ENCODE measurements at places on chromosomes 12 and 14.

GRCh38 chr14:58866391-58866790, 228.6 kb downstream of the DACT1 start:
- DNase-seq, result no peak

GRCh38 chr14:90805084-90805391, 11.2 kb downstream of the TTC7B start:
- DNase-seq, result no peak

- no peak for DNase-seq
Measured at GRCh38 chr12:1882405-1882804, 36.0 kb downstream of the CACNA2D4 start.

DNA sequence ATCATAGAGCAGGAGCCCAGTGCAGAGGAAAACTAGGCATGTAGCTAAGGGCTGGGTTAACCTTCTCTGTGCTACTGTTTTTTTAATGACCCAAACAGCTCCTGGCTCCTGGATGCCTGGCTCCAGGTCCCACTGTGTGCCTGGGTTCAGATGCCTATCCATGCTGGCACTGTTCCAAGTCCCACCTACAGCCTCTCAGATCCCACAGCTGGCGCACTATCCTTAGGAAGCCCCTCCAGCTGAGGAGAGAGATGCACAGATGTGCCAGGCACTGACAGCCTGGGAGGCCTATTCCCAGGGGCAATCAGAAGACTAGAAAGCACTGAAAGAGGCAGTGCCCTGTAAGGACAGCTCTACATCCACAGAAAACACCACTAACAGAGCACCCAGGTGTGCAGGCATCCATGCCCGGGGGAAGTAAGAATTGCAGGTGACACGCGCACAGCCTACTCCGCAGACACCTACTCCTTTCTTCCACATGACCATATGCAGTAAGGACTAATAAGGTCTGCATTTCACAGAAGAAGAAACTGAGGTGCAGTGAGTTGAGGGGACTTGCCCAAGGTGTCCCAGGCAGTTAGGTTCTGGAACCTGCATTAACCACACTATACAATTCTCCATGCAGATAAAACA, 51.2 kb downstream of the PITPNM2 start:
- DNase-seq, result no peak

- DNase-seq, result no peak
Measured at GRCh38 chr14:100872259-100873095, 31.0 kb downstream of the RTL1 start.

DNA sequence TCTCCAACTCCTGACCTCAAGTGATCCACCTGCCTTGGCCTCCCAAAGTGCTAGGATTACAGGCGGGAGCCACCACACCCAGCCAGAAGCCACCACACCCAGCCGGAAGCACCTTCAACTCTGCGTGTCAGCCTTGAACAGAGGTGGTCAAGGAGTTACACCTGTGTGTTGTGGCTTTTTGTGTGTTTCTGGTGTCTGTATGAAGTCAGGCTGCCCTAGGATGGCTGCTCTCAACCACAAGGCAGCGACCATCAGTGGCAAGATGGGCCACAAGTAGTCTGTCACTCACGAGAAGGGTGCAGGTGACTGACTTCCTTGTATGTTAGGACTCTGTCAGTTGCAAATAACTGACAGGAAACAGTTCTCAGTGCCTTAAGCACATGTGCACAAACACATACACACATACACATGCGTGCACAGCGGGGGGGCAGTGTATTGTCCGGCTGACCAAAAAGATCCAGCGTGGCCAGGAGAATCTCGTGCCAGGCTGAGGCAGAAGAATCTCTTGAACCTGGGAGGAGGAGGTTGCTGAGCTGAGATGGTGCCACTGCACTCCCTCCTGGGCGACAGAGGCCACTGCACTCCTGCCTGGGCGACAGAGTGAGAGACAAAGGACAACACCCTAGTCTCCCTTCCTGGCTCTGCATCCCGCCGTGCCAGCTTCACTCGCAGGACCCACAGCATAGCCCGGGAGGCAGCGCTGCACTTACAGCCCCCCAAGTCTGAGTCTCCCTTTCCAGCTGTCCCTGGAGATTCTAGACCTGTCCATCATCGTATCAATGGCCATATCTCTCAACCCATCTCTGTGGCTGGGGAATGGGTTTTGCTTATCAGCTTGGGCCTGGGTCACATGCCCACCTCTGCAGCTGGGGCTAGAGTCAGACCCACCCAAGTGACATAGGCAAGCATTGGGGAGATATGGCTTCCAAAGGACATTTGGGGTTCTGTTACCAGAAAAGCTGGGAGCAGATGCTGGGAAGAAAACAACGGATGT, 13.7 kb downstream of the P2RX4 start:
- DNase-seq, result no peak

GRCh38 chr12:81207664-81208063, 129.8 kb downstream of the ACSS3 start:
- DNase-seq, result no peak

DNA sequence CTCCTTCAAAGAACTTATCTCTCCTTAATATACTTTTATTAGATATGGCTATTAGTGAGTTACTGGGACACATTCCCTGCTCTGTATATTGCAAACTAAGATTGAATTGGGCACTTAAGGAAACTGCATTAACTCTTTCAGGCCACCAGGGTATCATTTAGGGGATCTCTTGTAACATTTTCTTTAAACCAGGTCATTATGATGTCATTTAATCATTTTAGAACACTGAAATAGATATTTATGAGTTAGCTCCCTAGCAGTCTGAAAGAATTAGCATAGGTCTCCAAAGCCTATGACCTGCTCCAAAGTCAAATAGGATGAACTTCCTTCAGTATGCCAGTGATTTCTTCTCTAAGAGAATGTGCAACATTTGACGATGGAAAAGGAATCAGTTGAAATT, 506.9 kb downstream of the FOXG1 start:
- DNase-seq, result no peak

DNA sequence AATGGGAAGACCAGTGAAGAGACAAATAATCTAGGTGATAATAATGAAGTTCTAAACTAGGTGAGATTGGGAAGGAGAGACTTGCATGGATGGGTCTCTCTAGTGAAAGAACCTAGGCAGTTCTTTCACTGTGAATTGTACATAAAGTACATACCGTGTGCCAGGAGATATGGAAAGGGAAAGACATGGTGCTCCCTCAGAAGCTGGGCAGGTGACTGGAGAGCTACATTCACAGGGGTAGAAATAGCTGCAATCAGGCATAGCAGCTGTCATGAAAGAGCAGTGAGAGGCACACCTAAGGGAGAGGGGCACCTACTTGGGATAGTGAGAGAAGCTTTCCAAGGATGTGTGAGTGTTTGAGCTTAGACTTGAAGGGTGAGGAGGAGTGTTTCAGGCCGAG, 9.3 kb downstream of the STK38L start:
- no peak for DNase-seq

GRCh38 chr12:62700091-62700880, 233.7 kb downstream of the MON2 start:
- DNase-seq, result no peak

GRCh38 chr12:19675361-19675760, 236.1 kb downstream of the AEBP2 start:
- DNase-seq, result no peak

GRCh38 chr12:66074561-66074960, 56.0 kb downstream of the LLPH start:
- DNase-seq, result no peak

- no peak for DNase-seq
Measured at GRCh38 chr14:20198991-20199390, 8.3 kb downstream of the OR11G2 start.

DNA sequence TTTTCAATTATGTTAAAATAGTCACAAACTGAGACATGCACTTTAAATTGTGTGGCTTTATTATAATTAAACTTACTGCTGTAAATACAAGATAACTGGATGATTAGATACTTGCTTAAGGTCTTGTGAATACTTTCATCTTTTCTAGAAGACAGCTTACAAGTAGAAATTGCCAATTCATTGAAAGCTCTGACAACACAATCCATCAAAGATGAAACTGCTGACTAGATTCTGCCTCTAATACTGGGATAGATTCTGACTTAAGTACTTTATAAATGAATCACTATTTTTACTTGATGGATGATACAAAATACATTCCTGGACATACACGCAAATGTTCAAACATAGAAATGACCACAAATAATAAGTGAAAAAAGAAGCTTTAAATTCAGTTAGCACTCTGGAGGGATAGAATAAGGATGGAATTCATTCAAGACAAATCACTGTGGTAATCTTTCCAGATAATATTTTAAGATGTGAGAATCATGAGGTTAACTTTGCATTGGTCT, 876.8 kb downstream of the RPS29 start:
- no peak for DNase-seq

DNA sequence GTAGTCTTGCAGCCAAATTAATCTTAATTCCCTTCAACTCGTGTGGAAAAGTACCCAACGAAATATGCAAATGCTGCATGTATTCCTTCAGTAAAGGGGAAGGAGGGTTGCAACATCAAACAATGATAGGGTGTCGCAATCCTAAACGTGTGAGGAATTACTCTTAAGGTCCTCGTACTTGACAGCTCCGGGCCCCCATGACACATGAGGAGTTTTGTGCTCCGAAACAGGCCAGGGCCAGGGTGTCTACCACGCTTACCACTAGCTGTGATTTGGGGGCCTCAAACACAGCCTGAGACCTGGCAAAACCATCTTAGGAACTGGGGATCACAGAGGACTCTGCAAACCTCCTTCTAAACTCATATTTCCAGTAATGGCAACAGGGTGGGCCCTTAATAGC, 20.4 kb downstream of the FOS start:
- DNase-seq, result no peak

- DNase-seq, result no peak
Measured at GRCh38 chr12:51846271-51846691, 2.2 kb downstream of the FIGNL2 start.

DNA sequence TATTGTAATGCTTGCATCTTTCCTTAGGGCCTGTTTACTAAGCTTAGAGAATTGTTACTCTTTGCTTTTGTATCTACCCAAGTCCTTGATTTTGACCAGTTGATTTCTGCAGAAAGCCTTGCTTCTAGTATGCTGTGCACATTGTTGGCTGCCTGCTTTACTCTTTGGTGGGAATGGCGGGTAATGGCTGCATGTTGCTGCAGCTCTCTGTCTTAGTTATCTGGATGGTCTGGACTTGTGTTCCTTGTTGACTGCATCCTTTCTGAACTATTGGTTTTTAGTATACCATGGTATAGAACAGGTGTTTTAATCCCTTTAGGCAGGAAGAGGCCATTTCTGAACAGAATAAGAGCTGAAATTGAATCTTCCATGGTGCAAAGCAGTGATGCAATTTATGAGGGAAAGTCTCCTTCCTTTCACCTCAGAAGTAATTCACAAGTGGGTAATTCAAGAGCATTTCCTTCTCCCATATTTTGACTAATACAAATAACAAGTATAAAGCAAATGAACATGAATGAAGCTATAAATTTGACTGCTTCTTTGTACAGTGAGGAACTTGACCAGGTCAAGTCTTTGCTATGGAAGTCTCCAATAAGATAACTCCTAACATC, 466.4 kb downstream of the NPAS3 start:
- no peak for DNase-seq
